ENCODE measurements at places on chromosomes 7 and 10. TPM values are rescaled to one million over a fixed set of nuclear protein-coding genes. Genes with fewer than 3 reads are reported as not detected.

The MSMB gene
- not detected for total RNA-seq

The PPP1R9A gene
- total RNA-seq, result 15.5 TPM

- no peak for DNase-seq
These were observed 6.5 kb upstream of the ERLIN1 start for GRCh38 chr10:100192350-100192749.

- DNase-seq, result peak; percentile 67
These were observed 185.3 kb downstream of the DIP2C start for GRCh38 chr10:504121-504611.

The FAM25C gene
- not detected for total RNA-seq

GRCh38 chr10:35716776-35717175 is 74.7 kb upstream of the FZD8 start:
- no peak for DNase-seq

The ZNF853 gene
- 11.9 TPM for total RNA-seq

The CALCR gene
- total RNA-seq, result not detected

The RGR gene
- total RNA-seq, result 0.38 TPM

DNA sequence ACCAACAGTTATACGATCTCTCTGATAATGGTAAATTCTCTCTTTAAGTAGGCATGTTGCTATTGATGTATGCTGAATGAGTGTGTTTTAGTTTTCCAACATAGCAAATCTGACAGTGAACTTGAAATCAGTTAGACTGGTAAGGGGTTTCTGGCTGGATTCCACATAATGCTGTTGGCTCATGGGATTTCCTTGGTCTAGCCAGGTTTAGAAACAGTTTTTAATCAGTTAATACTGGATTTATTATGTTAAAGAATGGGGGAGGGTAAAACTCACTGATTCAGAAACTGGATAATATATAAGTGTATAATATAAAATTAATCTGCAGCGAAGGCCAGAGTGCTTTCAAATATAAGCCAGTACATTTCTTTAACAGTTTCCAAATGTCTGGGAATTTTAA is 55.6 kb downstream of the PCDH15 start:
- no peak for DNase-seq

DNA sequence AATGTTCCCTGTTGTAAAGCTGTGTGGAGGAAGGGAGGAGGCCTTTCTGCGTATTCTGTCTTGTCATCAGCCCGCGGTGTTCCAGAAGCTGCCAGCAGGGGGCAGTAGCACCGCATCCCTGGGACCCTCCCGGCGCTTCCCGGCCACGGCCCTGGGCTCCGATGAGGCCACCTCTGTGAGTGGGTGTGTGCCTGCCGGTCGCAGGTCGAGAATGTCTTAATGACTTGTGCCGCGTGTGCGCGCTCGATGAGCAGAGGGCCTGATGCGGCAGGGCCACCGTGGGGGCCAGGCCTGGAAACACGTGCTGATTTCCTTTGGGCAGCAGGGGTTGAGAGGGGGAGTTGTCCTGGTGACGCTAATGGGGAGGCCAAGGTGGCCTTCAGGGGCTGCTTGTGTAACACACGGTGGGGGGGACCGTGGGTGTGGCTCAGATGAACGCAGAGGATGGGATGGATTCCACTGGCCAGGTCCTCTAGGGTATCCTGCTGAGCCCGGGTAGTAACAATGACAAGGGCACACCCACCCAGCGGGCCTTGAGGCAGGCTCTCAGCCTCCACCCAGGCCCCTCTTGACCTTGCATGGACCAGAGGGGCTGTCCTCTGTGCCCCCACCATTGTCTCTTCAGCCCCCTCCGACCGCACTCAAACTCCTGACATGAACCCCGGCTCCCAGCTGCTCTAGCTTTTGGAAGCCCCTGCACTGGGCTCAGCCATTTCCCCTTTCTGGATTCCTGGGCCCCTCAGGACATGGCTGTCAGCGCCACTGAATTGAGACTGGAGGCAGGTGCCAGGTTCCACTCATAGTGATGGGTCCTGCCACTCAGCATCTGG is 135.9 kb upstream of the PODXL start:
- DNase-seq, result peak; percentile 87

The SDK1 gene
- total RNA-seq, result 14.4 TPM

The HOXA10 gene
- total RNA-seq, result 9.2 TPM

DNA sequence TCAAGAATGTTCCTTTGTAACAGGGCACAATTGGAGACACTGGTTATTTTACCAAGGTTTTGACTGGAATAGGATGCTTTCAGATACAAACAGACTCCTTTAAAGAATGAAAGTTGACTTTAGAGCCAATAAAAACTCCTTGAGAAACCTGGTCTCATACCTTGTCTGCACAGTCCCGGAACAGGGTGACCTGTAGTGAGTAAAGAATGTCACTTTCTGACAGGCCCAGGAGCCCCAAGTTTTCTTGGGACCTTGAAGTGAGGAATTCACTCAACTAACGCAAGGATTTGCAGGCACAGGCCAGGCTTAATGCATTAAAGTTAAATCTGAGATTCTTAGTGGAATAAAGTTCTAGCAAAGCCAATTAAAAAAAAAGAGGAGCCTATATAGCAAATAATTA is 11.5 kb upstream of the GARS1 start:
- DNase-seq, result no peak

DNA sequence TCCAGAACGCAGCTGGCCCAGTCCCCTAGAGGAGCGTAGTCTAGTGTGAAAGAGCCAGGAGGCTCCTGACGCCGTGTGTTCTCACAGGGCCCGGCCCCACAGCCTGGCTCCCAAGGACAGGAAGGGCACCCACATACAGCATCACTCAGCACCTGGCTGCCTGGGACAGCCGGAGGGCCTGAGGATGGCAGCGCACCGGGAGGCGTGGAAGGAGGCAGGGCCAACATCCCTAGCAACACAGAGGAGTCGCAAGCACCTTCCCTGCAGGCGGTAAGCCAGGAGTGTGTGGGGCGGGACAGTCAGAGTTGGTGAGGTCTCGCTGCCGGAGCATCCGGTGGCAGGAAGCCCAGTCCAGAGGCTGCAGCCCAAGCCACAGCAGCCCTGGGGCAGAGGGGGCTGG is 125.8 kb downstream of the MAD1L1 start:
- DNase-seq, result no peak

DNA sequence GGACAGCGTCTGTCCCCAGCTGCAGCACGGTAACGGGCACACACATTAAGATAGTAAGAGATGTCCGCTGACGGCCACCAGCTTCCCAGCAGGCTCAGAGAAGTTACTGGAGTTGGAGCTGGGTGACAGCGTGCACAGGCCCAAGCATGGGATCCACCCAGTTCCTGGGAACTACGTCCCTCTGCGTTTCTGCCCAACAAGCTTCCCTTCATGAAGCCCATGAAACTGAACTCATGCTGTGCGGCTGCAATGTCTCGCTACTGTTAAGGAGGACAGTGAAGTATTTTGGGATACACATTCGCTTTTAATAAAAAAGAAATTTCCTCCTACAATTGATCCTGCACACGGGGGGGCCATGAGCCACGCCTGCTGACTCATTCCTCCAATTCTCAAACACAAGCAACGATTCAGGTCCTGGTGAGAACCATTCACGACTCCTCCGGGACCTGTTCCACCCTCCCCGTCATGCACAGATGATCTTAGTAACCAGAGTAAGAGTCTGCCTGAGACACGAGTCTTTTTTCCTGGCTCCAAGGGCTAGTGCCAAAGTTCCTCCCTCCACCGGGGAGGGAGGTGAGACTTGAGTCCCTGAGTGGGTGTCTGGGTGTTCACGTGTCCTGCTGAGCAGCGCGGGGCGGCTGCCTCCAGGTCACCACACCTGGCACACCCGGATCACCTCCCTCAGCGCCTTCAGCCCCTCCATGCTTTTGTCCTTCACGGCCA is 2.6 kb downstream of the PSMG3 start:
- DNase-seq, result no peak

The CCDC172 gene
- total RNA-seq, result not detected

DNA sequence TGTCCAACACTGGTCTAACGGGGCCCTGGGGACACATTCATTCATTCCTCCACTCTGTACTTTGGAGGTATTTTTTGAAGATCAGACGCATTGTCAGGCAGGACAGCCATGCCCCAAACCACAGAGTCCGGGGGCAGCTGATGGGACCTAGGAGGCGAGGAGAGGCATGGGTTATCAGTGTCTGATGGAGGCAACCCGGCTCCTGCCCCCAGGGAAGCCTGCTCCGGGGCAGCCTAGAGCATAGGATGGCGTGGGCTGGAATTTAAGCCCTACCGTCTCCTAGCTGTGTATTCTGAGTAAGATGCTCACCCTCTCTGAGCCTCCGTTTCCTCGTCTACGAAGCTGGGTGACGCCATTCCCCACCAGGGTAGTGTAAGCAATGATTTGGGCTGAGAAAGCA is 55.4 kb upstream of the ELN start:
- peak; percentile 47 for DNase-seq

GRCh38 chr10:106513352-106513771 is 651.1 kb downstream of the SORCS1 start:
- DNase-seq, result no peak

The OGDHL gene
- total RNA-seq, result not detected
